ENCODE measurements at places on chromosomes 11 and 22.

DNA sequence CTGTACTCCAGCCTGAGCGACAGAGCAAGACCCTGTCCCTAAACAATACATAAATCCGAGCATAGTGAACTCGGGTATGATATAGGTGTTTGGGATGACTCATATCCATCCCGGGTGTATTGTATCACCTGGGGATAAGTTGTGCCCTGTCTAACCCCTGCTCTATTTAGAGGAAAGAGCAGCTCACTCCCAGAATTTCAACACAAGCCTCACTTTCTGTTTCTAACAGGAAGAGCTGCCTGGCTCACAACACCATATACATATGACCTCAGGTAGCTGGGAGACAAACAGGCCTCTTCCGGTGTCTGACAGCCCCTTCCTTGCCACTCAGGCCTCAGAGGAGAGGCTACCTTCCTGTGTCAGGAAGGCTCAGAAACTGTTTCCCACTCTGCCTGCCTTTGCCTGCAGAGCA lies 9.9 kb upstream of the MICALL1 start:
- peak; percentile 41 for DNase-seq

DNA sequence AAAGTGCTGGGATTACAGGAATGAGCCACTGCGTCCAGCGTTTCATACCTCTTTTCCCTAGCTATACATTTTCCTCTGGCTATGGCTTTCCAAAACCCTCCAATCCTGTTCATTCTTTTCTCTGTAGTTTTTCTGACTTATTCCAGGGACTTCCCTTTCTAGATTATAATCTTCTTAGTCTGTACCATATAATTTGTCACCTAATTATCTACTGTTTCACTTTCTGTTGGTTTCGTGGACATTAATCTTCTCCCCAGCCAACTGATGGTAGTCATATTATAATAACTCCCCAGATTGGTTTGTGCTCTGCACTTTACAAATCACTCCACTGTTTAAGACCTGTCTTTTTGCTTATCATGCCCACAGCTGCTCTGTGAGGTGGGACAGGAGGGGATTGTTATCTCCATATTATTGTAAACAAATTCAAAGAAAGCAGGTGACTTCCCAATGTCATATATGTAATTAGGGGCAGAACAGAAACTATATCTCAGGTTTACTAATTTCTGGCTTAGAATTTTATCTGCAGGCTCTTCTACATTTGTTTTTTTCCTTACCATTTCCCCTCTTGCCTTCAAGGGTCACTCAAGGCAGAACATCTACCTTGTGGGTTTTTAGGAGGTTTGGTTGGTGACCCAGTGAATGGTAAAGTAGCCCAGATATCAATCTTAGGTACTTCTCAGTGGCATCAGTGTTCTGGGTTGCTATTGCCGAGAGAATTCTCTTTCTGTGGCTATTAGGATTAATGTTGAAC lies 23.9 kb downstream of the STIM1 start:
- DNase-seq: peak; percentile 65

DNA sequence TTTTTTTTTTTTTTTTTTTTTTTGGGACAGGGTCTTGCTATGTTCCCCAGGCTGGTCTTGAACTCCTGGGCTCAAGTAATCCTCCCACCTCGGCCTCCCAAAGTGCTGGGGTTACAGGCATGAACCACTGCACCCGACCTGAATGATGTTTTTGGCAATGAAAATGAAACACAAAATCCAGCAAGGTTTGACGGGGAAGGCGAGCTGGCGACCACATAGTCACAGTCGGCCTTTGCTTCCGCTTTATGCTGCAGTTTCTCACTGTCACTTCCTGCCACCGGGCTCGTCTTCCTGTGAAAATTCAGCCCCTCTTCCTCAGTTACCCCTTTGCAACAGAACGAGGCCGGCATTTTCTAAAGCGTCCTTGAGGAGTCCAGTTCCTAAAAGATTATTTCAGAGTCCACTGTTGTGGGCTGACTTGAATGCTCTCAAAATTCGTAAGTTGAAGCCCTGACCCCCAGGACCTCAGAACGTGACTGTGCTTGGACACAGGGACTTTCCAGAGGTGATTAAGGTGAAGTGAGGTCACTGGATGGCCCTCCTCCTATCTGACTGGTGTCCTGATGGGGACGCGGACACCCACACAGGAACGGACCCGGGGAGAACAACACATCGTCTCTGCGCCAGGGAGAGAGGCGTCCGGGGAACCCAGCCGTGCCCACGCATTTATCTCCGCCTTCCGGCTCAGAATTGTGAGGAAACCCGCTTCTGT lies 2.9 kb upstream of the BID start:
- peak; percentile 79 for DNase-seq

DNA sequence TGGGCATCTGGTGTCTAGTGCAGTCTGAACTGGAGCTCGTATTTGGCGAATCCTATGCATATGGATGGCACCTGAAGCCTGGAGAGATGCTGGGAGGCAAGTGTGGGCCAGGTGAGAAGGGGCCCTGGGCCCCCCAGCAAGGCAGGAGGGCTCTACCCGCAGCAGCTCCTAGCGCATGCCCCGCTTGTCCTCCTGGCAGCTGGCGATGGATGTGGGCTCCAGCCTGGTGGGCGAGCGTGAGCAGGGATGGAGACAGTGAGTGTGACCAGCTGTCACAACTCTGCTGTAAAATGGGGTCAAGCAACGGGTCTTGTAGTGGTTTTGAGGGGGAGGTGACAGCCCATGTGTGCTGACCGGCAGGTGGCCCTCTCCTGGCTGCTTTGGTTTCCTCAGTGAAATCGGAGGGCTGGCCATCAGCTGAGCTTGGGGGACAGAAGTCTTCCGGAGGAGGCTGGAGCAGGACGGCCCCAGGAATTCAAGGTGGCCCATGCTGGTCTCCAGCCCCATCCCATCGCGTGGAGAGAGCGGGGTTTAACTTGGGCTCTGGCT lies 12.0 kb downstream of the FRMD8 start:
- no peak for DNase-seq

GRCh38 chr22:26763633-26764361 lies 106.4 kb downstream of the MIAT start:
- no peak for DNase-seq

GRCh38 chr11:46321757-46322156 lies 25.5 kb upstream of the DGKZ start:
- no peak for DNase-seq

DNA sequence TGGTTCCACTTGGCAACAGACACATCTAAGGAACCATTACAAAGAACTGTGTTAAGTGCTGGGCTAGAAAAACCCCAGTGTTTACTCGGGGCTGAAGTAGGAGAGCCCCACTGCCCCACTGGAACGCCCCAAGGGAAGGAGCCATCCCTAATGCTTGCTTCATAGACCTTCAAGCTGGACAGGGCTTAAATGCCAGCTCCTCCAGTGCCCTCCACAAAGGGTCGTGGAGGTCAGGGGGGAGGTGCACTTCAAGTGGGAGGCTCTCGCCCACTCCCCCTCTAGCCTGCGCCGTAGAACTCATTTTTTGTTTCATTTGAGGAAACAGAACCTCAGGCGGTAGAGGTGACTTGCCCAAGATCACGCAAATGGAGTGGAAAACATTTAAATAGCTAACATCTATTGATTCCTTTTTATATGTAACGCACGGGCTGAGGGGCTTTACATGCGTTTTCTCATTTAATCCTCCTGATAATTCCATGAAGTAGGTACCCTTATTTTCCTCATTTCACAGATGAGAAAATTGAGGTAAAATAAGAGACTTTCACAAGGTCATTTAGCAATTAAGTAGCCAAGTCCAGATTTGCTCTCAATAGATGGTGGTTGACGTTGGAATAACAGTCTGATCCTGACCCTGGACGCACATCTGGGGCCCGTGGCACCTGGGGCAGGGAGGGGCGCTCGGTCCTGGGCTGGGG lies 545 bp upstream of the ZDHHC13 start:
- DNase-seq: peak; percentile 37

- peak; percentile 25 for DNase-seq
Measured at GRCh38 chr22:41910050-41911000, 4.5 kb downstream of the SHISA8 start.

GRCh38 chr11:115439385-115439784 lies 64.8 kb downstream of the CADM1 start:
- DNase-seq: no peak

- no peak for DNase-seq
Measured at GRCh38 chr11:119942583-119943297, 195.2 kb downstream of the TRIM29 start.

All from GM06990 (cell line).